GM03348 (cell line): ENCODE measurements at places on chromosomes 12 and 14.

DNA sequence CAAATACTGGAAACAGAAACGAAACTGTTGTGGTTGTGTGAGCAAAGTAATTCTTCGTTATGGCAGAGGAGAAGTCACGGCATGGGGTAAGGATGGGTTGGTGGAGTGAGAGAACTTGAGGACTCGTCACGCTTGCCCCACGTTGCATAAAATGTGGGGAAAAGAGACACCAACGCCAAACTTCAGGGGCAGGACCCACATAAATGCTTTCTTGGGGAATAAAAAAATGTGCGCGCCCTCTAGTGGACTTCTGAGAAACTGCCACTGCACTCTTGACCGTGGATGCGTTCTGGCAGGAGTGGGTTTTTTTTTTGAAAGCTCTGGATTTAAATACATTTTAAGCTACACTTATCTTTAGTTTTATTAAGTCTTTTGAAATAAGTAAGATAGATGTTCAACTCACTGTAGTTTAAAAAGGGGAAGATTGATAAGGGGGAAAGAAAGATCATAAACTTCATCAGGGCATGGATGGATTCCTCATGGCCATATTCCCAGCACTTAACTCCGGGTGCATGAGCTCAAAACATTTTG, 4.1 kb upstream of the IGF1 start:
- peak; percentile 76 for DNase-seq

DNA sequence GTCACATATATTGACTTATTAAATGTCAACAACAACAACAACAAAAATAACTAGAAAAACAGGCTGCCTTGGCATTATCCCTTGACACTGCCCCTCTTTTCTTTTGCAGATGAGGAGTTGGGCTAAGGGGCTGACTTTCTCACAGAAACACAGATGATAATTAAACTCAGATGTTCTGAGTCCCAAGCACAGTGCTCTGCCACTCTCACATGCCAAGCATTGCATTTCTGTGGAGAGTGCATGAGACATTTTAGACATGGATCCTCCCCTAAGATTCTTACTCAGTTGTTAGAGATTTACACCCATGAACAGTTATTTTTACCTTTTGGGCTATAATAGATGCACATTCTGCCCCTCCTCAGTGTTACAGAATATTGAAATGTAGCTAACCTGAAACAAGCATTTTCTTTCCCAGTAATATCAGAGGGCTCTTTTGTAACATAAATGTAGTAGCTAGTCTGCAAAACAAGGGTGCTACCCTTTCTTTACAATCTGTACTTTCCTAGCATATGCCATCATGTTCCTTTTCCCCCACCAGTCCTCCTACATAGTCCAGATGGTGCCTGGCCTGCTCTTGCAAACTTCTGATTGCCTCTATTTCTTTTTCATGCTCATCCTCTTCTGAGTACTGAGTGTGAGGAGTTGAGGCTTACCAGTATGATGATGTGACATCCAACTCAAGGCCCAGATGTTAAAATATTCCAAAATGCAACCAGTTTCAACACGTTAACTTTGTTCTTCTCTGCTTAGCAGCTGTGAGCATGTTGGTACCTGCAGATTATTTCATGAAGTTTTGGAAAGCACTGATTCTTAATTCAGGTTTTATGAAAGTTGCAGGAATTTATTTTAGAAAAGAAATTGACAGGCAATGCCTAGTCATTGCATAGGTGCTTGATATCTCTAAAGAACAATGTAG, 125.0 kb upstream of the ATP2B1 start:
- DNase-seq = peak; percentile 54

- no peak for DNase-seq
Measured at GRCh38 chr12:63905544-63905943, 61.0 kb downstream of the SRGAP1 start.

DNA sequence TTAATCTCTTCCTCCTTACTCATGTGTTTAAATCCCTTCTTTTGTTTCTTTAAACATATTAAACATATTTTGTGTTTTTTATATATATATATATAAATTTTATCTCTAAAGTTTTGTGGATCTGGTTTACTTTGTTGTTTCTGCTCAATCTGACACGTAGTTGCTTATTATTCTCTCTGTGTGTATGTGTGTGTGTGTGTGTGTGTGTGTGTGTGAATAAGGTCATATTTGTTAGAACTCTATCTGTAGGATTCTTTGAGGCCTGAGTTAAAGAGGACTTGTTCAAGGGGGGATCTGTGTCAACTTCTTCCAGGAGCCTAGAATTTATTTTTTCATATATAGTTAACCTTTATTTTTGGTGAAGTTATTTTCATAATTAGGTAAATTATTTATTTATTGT, 2.7 kb downstream of the GPR65 start:
- DNase-seq = no peak

GRCh38 chr12:52147367-52147963, 44.3 kb downstream of the KRT80 start:
- peak; percentile 99 for DNase-seq

- peak; percentile 33 for DNase-seq
Measured at GRCh38 chr14:68553311-68553710, 239.6 kb downstream of the ZFP36L1 start.

- DNase-seq = no peak
Measured at GRCh38 chr12:109744986-109745942, 31.6 kb downstream of the FAM222A start.

- DNase-seq = no peak
Measured at GRCh38 chr14:105051182-105052109, 13.8 kb downstream of the GPR132 start.

DNA sequence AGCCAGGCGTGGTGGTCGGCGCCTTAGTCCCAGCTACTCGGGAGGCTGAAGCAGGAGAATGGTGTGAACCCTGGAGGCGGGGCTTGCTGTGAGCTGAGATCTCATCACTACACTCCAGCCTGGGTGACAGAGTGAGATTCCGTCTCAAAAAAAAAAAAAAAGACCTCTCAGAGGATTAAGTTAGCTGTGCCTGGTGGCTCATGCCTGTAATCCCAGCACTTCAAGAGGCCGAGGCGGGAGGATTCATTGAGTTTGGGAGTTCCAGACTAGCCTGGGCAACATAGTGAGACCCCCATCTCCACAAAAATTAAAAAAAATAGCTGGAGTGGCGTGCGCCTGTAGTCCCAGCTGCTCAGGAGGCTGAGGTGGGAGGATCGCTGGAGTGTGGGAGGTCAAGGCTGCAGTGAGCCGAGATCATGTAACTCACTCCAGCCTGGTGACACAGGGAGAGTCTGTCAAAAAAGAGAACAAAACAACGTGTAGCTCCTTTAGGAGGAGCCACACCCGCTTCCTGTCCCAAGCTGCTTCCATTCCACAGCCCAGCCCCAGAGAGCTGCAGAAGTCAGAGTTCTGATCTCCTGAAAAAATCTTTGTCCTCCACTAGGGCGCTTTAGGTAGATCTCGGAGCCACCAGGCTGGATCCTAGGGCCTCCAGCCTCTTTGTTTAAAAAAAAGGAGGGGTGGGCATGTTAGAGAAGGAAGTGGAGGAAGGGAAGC, 11.5 kb upstream of the ULK1 start:
- peak; percentile 18 for DNase-seq

DNA sequence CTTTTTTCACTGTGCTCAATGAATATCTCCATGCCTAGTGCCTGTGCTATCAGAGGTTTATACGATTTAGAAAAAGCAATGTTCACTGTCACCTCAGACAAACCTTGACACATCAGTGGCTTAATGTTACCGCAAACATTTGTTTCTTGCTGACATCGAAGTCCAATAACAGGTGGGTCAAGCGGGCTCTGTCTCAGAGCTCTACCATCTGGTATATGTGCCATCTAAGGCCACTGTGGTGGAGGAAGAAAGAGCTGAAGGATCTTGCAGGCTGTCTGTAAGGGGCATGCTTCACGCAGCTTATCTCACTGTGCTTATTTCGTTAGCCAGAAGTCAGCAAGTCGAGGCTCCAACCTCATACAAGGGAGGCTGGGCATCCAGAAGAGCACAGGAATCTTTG, 189.5 kb upstream of the NTF3 start:
- no peak for DNase-seq

DNA sequence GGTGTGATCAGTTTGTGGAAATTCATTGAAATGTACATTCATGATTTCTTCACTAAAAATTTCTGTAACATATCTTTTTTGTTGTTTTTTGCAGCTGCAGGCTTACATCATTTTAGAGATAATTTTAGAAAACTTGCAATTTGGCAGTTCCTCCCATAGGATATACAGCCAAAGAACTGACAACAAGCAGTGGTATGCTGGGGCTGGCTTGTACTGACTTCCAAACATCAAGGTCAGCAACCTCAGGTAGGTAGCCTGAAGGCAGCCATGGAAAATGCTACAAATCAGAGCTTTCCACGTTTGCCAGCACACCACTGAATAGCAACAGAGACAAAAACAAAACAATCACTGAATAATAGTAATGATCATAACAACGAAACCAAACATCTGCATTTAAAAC, 21.2 kb downstream of the TRIM9 start:
- DNase-seq = no peak

DNA sequence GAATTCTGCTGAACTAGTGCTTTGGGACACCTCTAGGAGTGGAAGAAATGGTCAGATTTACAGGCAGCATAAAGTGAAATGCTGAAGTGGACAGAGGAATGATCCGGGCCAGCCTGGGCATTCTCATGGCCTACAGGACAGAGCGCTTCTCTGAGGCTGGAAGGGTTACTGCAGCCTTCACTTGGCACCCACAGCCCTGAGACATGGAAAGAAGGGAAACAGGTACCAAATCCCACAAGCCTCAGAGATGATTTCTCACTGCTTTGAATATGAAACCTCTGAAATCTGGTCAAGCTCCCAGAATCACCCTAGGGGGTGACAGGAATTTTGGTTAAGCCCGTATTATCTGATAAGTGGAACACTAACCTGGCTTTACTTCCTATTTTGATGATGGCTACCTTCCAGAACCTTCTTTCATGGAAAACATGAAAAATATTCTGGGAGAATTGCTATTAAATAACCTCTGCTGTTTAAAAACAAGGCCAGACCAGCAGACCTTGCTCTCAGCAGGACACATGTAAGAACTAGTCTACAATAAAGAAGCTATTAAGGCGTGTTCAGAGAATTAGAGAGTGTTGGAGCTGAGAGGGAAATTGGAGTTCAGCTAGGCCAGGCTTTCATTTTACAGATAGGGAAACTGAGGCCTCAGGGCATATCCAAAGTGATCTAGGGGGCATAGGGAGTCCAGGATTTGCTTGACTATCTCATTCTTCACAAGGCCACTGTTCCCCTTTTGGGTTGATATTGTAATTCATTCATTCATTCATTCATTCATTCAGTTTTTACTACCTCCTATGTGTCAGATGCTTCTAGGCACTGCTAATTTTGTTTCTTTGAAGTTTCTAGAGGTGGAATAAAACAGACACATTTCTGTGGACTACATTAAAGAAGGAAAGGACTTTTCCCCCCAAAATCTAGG, 281.5 kb downstream of the ZFP36L1 start:
- no peak for DNase-seq

DNA sequence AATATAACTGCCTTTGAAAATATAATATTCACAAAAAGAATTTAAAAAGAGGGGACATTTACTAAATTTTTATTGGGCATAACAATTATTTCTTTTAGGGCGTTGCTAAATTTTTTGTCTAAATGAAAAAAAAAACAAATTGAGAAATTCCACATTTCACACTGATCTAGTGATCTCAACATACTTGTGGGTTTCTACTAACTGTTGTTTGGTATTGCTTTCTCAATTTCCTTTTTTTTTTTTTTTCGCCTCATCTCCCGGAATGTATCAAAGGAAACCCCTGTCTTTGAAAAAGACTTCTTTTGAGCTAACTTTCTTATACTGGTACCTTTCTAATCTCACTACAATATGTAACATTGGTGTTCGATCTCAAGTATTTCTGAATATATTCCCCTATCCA, at the start of gene CLEC4D:
TSS of gene CLEC4D (plus strand) at position 248 of the 400 bp plus-strand sequence. CDS start 230 bp downstream, outside the sequence.
- no peak for DNase-seq

DNA sequence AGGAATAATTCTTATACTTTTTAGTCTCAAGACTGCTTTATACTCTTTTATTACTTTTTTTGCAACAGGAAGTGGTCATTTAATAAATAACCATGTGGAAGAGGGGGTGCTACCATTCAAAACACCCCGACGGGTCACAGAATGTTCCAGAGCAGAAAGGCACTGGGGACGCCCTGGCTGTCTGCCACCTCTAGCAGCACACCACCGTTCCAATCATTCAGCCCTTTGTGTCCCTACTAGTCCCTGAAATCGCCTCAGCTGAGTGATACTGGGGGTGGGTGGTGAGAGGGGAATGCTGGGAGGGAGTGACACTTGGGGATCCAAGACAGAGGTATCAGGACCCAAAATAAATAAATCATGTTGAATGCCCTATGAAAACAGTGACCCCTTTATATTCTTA, 52.4 kb downstream of the MON2 start:
- DNase-seq = no peak

- DNase-seq = no peak
Measured at GRCh38 chr12:32033406-32033805, 73.2 kb upstream of the BICD1 start.

GRCh38 chr14:28784096-28785048, 17.8 kb downstream of the FOXG1 start:
- no peak for DNase-seq

DNA sequence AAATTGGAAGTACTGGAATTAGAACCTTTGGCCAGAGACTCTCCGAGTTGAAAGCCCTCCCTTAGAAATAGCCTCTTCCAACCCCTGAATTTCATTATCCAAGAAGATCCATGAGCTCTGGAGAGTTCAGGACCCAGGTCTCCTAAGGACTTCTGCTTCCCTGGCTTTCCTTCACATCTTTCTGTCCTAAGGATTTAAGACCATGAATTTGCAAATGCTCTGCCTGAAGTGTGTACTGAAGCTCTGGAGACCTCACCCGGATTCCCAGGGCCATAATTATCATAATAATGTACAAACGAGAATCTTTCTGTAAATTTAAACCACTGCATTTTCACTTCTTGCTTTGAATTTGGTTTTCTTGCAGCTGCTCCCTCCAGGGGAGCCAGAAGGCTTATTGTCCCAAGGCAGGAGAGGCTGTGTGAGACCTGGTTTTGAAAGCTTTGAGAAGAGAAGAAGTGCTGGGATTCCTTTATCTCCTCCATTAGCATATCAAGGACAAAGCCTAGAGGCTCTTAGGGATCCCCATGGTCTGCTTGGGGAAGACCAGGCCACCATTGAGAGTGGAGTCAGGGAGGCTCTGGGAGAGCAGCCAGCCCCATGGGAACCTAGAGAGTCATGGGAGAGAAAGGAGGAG, 41.1 kb downstream of the GLRX5 start:
- no peak for DNase-seq

DNA sequence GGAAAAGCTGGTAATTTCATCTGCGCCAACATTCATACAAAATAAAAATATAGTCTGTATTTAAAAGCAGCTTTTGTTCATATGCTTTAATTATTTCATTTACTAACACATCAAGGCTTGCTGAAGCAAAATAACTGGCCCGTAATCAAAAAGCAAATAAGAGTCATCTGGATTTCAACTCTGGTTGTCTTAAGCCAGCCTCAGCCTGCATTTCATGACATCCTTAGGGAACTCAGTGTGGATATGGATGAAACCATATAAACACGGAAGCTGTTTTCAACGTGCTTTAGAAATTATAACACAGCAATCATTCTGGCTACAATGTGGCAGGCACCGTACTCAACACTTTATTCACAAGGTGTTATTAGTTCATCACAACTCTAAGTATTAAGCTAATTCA, 852 bp downstream of the COX16 start:
- peak; percentile 37 for DNase-seq

- DNase-seq = peak; percentile 4
Measured at GRCh38 chr12:81209012-81209411, 131.1 kb downstream of the ACSS3 start.

- DNase-seq = no peak
Measured at GRCh38 chr14:26323869-26324268, 274.0 kb downstream of the NOVA1 start.

- DNase-seq = no peak
Measured at GRCh38 chr12:105352052-105352451, 21.6 kb downstream of the C12orf75 start.
